ENCODE measurements at places on chromosomes 3 and 15. TPM values are rescaled to one million over a fixed set of nuclear protein-coding genes. Genes with fewer than 3 reads are reported as not detected.

HYPK gene
- 6.4 TPM for total RNA-seq

EFCC1 gene
- total RNA-seq, result not detected

GPX1 gene
- 272 TPM for total RNA-seq

PYGO1 gene
- 9.0 TPM for total RNA-seq

NKIRAS1 gene
- total RNA-seq, result 28.1 TPM

HEXA gene
- total RNA-seq, result 61.5 TPM

ERICH6 gene
- total RNA-seq, result 0.43 TPM

CNOT10 gene
- 28.7 TPM for total RNA-seq

DNAJB11 gene
- 60.5 TPM for total RNA-seq

SOX14 gene
- total RNA-seq, result not detected

PTX3 gene
- total RNA-seq, result 22.5 TPM

NR2E3 gene
- 0.97 TPM for total RNA-seq

CFAP92 gene
- total RNA-seq, result not detected

CGNL1 gene
- total RNA-seq, result 0.43 TPM

REC114 gene
- not detected for total RNA-seq

LARP6 gene
- total RNA-seq, result 46.7 TPM

TGFBR2 gene
- total RNA-seq, result 37.1 TPM

UTS2B gene
- total RNA-seq, result 0.86 TPM

ZNF774 gene
- 1.7 TPM for total RNA-seq

SHC4 gene
- total RNA-seq, result 3.5 TPM

LYZL4 gene
- total RNA-seq, result not detected

ANKRD34C gene
- not detected for total RNA-seq

MCF2L2 gene
- total RNA-seq, result 0.64 TPM
